PC-3 (cell line): ENCODE measurements at places on chromosomes 13 and 19. TPM values are rescaled to one million over a fixed set of nuclear protein-coding genes. Genes with fewer than 3 reads are reported as not detected.

GRCh38 chr19:55160128-55160985 is 2.8 kb upstream of the TNNI3 start:
- H3K27ac ChIP-seq: no peak overlapping the region
- peaks cover 21% of the 10 kb centered on the region for H3K4me1 ChIP-seq

- H3K27ac ChIP-seq: no peak overlapping the region
- H3K27me3 ChIP-seq: no peaks in the 10 kb centered on the region
- DNase-seq: no peak
- H3K36me3 ChIP-seq: no peaks in the 10 kb centered on the region
- H3K4me1 ChIP-seq: no peaks in the 10 kb centered on the region
Measured at GRCh38 chr13:72071713-72072112, 204.7 kb upstream of the DACH1 start.

GRCh38 chr13:50845211-50845610 is 1.7 kb upstream of the DLEU7 start:
- no peak overlapping the region for H3K27ac ChIP-seq
- H3K36me3 ChIP-seq: no peaks in the 10 kb centered on the region
- H3K4me1 ChIP-seq: no peaks in the 10 kb centered on the region

DNA sequence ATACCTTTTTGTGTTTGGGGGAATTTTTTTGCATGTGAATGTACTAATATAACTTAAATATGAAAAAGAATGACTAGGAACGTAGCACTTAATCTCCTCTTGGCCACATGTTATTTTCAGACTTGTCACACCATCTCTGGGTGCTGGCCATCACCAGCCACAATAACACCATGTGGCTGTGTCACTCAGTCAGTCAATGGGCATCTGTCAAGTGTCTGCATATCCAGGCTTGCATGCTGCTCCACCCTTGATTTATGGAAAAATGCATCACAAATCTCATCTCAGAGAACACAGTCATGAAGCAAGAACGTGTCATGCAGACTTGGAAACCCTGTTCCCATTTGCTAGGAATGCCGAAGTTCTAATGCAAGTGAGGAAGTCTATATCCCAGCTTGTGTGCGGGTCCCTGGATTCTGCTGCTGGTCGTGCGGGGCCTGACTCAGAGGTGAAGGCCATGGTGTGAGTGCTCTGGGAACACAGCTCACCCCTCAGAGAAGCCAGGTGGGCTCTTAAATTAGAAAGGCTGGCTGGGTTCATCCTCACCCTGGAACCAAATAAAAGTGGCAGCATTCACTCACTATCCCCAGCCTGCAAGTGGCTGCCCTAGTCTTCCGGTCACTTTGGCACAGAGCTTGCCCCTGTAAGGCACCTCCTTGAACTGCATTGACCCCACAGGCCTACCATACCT is 53.6 kb upstream of the ARHGEF7 start:
- no peak overlapping the region for H3K4me3 ChIP-seq
- H3K27me3 ChIP-seq: no peaks in the 10 kb centered on the region
- no peak for DNase-seq
- H3K4me1 ChIP-seq: no peaks in the 10 kb centered on the region
- no peaks in the 10 kb centered on the region for H3K36me3 ChIP-seq
- H3K27ac ChIP-seq: no peak overlapping the region

DNA sequence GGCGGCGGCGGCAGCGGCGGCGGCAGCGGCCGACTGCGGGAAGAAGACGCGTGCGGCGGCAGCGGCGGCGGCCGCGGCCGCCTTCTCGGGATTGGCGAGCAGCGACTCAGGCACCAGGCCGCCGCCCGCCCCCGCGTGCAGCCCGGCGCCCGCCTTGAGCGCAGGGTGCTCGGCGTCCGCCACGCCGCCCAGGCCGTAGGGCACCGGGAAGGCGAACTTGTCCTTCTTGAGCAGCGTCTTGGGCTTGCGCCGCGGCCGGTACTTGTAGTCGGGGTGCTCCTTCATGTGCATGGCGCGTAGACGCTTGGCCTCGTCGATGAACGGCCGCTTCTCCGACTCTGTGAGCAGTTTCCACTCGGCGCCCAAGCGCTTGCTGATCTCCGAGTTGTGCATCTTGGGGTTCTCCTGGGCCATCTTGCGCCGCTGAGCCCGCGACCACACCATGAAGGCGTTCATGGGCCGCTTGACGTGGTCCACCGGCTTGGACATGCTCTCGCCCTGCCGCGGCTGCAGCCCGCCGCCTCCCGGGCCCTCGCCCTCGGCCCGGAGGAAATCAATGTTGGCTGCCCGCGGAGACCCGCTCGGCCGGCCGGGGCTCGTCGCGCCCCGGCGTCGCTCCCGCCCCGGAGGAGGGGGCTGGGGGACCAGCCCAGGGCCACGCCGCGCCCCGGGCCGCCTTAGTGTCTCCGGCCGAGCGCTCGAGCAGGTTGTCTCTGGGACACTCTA is 621 bp downstream of the SOX21 start:
- H3K27ac ChIP-seq: peak overlapping the region; percentile 75
- no peaks in the 10 kb centered on the region for H3K36me3 ChIP-seq
- H3K4me1 ChIP-seq: 0 out of 2 replicates have a peak, but pooled peaks cover 25% of the 10 kb centered on the region
- peak overlapping the region; percentile 98 for H3K4me3 ChIP-seq

GRCh38 chr13:102302534-102302933 is 99.3 kb downstream of the FGF14 start:
- no peak overlapping the region for H3K27ac ChIP-seq
- DNase-seq: no peak
- H3K36me3 ChIP-seq: no peaks in the 10 kb centered on the region
- H3K4me1 ChIP-seq: no peaks in the 10 kb centered on the region
- peaks cover 30% of the 10 kb centered on the region for H3K27me3 ChIP-seq

The FUT3 gene
- total RNA-seq: 7.7 and 7.8 TPM in 2 replicates

The IZUMO4 gene
- 1.0 and 3.6 TPM in 2 replicates for total RNA-seq
